ENCODE measurements at places on chromosomes 12 and 14.

DNA sequence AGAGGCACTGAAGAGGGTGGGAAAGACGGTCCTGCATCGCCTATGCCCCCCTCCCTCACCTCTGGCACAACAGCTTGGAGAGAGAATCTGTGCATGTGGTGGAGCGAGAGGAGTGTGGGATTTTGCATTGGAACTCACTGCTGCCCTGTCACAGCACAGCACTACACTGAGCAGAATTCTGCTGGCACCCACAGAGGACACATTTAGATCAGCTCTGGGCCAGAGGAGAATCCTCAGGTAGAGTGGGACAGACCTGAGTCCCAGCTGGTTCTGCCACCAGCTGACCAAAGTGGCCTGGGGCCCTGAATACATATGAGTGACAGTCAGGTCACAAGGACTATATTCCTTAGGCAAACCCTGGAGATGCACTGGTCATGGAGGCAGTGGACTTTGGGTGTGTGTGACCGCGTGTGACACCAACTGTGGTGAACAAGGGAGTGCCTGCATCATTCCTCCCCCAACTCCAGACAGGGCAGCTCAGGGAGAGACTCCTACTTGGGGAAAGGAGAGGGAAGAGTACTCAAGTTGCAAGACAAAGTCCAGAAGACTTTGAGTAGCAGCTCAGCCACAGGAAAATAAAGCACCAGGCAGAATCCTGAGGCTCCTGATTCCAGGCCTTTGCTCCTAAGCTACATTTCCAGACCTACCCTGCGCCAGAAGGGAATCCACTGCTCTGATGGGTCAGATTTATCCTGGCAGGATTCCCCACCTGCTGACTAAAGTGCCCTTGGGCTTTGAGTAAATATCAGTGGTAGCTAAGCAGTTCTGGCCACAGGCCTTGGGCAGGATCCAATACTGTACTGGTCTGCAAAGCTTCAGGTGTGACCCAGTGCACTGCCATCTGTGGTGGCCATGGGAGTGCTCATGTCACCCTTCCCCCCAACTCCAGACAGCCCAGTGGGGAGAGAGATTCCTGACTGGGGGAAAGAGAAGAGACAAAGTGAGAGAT is 10.6 kb upstream of the ACOT1 start:
- DNase-seq: no peak

DNA sequence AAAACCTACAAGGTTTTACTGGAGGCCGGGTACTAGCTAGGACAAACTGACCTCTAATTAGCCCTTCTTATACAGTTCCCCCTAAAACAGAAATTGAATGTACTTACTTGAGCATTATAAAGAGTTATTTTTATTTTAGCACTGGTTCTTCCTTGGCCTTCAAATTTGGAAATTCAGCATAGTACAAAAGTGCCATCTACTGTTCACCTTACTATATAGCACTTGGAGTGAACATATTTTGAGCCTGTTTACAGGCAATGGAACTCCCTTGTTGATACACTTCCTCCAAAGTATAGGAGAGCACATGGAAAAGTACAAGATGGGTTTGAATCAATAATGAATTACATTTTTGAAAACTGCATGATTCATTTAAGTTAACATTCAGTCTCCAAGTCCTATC is 3.9 kb upstream of the POC1B start:
- no peak for DNase-seq

- no peak for DNase-seq
Observed at GRCh38 chr12:90275088-90275487, 566.5 kb upstream of the ATP2B1 start.

- DNase-seq: no peak
Observed at GRCh38 chr14:67311868-67312267, 47.7 kb downstream of the ATP6V1D start.

- no peak for DNase-seq
Observed at GRCh38 chr12:41724216-41724615, 420.5 kb downstream of the GXYLT1 start.

DNA sequence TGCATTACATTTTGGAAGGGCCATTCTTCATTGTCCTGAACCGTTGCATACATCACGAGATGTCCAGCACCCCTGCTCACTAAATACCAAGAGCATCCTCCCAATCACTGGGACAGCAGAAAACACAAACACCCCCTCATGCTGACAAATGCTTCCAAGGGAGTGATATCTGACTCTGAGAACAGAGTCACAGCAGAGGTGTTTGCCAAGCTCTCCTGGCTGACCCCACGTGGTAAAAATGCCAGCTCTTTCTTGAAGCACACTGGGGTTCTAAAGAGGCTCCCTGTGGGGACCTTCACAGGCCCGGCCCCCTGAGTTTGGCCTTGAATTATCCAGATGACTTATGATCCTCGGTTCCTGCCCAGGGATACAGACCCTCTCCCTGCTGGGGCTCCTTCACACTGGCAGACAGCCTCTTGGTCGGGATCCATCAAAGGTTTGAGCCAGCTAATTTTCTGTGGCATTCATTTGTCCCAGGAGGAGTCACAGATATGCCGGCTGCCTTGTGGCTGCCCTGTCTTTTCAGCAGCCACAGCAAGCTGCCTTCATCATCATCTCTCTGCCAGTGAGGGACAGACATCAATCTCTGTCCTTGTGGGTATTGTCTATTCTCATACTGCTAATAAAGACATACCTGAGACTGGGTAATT is 43.1 kb upstream of the PSMC1 start:
- DNase-seq: no peak

DNA sequence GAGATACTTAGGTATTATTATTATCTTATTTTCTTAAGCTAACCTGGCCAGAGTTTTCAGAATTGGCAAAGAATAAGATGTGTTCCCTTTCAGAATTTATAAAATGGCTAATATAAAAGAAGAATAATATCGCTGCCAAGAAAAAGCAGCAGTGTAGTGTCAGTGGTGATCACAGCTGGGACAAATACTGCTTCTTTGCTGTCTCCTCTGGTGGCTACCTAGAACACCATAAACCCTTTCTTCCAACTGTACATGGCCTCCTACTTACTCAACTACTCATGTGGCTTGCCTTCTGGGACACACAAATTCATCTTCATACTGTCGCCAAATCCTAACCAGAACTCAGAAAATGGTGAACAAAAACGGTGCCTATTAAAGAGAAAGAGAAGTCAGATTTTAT is 72.7 kb downstream of the MED13L start:
- no peak for DNase-seq

- no peak for DNase-seq
Observed at GRCh38 chr12:64395739-64396138, 5.2 kb upstream of the C12orf56 start.

DNA sequence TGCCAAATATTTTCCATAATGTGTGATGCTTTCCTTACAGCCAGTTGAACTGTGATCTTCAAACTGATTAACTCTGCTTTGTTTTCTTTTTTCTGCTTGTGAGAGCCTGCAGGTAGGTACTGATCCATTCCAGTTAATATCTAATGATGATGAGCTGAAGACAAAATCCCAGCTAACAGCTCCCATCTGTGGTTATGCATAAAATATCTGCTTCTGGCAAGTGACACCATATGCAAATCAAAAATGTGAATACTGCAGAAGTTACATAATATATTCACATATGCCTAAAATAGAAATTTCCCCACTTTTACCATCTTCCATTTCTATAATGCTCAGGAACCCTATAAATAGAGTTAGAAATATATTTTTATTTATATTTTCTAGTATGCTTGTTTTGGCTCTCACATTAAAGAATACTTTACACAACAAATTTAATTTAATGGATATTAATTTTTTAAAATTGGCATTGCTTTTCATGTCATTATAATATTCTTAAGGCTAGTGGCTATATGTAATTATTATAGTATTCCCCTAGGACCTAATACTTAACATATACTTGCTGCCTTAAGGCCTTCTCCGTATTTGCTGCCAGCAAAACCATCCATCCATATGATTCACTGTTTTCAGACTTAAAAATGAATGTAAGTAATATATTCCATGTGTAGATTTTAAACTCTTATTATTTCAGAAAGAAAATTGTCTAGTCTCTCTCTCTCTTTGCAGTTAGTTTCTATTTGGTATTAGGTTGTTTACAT is 83.8 kb downstream of the CCER1 start:
- DNase-seq: no peak

- no peak for DNase-seq
Observed at GRCh38 chr14:96097752-96098151, 58.6 kb downstream of the C14orf132 start.

DNA sequence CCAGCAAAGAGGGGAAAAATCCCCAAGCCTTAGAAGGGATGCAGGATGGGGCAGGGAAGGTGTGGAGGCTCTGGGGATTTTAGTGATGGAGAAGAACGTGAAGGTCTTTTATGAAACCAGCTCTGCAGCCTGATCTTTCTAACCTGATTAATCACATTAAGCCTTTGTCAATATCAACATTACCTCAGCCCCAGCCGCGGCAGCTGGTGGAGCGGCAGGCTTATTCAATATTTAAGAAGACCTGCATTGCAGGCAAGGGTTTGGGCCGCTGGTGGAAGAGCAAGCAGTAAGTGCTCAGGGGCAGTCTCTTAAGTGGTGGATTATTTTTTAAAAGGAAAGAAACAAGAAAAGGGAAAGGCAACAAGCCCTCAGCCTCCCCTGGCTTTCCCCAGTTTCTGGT is 16.6 kb downstream of the RPH3A start:
- DNase-seq: no peak

DNA sequence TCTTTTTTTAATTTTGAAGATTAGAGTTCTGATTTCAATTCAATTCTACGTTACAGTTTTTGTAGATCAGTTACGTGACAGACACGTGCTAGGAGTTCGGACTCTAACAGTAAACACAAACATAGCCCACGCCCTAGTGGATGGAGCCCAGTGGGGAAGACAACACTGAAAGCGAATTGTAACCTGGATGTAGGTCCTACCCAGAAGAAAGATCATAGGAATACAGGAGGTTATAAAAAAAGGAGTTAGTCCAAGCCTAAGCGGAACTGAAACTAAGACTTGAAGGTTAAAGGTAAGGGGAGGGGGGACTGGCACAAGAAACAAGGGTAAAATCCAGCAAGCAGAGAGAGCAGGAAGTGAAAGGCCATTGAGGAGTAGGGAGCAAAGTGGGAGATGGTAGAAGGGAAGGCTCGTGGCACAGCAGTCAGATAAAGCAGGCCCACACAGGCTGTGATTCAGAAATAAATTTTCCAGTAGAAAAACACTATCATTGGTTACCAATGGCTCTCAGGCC is 15.7 kb upstream of the CRY1 start:
- DNase-seq: no peak

GRCh38 chr14:59333668-59334067 is 131.5 kb downstream of the GPR135 start:
- DNase-seq: no peak

DNA sequence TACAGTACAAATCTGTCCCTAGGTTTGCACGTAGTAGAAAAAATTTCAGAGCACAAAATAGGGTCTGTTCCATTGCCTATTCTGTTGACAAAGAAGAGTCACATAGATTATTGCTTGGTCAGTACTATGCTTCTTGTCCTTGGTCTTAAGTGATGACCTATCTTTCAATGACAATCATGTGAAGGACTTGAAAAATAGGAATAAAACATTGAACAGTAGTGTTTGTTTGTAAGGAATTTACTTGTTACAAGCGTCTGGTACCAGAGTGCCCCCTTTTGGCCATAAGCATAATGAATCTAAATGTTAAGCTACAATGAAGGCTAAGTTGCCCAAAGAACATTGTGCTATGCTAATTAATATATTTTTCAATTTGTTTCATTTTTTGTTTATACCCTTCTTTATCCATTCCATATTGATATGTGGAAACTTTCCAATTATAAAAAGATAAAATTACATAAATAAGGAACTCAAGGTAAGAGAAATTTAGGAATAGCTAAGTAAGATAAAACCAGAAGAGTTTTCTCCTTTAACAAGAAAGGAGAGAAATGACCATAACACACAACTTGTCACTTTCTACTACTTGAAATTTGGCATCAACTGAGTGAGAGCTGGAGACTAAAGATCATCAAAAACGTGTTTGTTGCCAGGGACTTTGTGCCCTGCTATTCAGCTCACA is 204.7 kb downstream of the EPS8 start:
- DNase-seq: no peak

GRCh38 chr14:84825481-84826251 is 704.3 kb upstream of the FLRT2 start:
- no peak for DNase-seq

- DNase-seq: no peak
Observed at GRCh38 chr14:22610931-22611330, 12.8 kb downstream of the ABHD4 start.

- DNase-seq: no peak
Observed at GRCh38 chr14:53719536-53719935, 237.1 kb downstream of the BMP4 start.

DNA sequence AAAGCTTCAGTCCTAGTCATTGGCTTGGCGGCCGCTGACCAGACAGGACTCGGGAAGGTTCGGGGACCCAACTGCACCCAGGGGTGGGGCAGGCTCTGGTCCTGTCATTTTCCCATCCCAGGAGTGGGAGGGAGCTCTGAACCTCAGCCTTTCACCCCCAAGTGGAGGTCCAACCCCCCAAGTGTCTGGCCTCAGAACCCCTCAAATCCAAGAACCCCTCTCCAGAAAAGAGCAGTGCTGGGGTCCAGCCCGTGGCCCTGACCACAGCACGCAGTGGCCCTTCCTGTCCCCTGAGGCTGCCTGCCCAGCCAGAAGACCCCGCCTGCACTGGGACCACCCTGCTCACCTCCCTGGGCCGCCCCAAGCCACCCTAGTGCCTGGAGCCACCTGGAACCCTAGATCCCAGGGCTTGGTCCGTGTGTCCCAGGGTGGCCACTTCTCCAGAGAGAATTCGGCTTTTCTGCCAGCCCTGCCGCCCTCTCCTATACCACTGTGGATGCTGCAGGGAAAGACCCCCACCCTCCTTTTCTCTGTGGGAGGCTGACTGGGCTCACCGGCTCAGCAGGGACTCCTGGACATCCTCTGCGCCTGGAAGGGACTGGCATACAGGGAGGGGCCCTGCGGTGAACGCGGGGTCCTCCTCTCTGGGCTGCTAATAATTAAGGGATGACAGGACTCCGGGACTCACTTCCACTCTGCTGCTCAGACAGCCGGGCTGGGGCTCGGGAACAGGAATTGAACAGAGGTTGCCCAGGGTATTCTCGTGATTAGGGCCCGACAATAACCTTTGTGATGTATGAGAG is 326.9 kb upstream of the SFSWAP start:
- DNase-seq: no peak

DNA sequence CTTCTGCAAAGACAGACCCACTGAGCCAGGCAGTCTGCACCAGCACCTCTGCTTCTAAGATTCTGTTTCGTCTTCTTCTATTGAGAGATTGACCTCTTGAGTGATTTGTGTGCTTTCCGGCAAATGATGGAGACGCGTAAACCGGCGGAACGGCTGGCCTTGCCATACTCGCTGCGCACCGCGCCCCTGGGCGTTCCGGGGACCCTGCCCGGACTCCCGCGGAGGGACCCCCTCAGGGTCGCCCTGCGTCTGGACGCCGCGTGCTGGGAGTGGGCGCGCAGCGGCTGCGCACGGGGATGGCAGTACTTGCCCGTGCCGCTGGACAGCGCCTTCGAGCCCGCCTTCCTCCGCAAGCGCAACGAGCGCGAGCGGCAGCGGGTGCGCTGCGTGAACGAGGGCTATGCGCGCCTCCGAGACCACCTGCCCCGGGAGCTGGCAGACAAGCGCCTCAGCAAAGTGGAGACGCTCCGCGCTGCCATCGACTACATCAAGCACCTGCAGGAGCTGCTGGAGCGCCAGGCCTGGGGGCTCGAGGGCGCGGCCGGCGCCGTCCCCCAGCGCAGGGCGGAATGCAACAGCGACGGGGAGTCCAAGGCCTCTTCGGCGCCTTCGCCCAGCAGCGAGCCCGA is 703 bp downstream of the ASCL4 start:
- no peak for DNase-seq
